ENCODE measurements at places on chromosomes 16 and 17. TPM values are rescaled to one million over a fixed set of nuclear protein-coding genes. Genes with fewer than 3 reads are reported as not detected.
A peak's percentile ranks its signal among the peaks of the same experiment; 100 is the strongest.

FBXW10 gene
- 0.60 TPM for total RNA-seq

EPN3 gene
- 0.35 TPM for total RNA-seq

MSLN gene
- 0.08 TPM for total RNA-seq

TBC1D28 gene
- total RNA-seq, result not detected

GPR179 gene
- 0.03 TPM for total RNA-seq

CCDC200 gene
- total RNA-seq, result not detected

HSF5 gene
- total RNA-seq, result 0.18 TPM

UBE2Z gene
- total RNA-seq, result 18.7 TPM

- DNase-seq, result peak; percentile 77
These were observed 18.8 kb downstream of the SIAH1 start for GRCh38 chr16:48366165-48367093.

GRCh38 chr17:77786740-77787505, 171.6 kb upstream of the TNRC6C start:
- no peak for DNase-seq

- DNase-seq, result no peak
These were observed 20.8 kb downstream of the ACTG1 start for GRCh38 chr17:81491761-81492160.

GRCh38 chr16:31569360-31569717, 41.6 kb downstream of the AHSP start:
- no peak for DNase-seq

- no peak for DNase-seq
These were observed 161.0 kb downstream of the FTO start for GRCh38 chr16:53864819-53865493.

- DNase-seq, result no peak
These were observed 10.8 kb downstream of the SLC22A31 start for GRCh38 chr16:89189358-89190025.

GRCh38 chr16:65306722-65307121, 184.9 kb upstream of the CDH11 start:
- DNase-seq, result no peak

DNA sequence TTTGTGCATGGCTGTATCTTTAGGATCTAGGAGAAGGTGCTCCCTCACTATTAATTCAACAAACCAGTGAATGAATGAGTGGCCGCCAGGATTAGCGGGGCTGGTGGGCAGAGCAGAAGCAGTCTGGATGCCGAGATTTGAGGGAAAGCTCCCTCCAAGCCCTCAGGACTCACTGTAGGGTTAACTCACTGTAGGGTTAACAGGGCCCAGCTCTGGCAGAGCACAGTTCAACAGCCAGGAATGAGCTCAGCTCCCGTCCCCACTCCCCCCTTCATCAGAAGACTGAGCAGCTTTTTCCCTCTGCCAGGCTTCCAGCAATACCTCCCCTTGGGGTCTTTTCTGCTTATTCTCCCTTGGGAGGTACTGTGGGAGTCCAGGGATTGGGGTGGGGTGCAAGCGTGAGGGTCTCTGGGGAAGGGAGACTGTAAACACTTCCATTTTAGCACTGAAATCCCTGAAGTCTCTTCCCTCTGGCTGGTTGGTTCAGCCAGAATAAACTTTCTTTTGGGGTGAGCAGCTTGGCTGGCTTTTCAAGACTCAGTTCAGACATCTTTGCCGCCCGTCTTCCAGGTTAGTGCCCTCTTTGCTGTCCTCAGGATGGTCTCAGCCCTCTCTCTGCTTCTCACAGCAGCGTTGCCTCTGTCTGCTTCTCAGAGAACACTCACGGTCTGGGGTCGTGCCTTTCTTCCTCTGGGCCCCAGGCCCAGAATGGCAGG, 53.7 kb upstream of the WSB1 start:
- DNase-seq, result no peak

- no peak for DNase-seq
These were observed 35.3 kb upstream of the RAI1 start for GRCh38 chr17:17645961-17646360.

GRCh38 chr17:3167574-3167973, 29.7 kb upstream of the OR1A2 start:
- DNase-seq, result no peak

DNA sequence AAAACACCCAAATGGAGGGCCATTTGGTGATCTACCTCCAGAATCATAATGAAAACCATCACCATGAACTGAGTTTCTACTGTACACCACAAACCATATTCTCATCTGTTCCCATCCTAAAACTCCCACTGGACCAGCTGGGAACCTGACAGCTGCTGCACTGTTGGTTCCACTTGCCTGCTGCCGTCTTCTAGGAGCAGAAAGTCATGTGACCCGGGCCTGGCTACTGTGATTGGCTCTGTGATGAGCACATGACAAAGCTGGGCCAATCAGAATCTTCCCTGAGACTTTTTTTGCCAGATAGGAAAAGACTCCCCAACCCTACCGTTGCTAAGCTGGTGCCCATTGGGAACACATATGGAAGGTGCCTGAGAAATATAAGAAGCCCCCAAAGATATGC, 264.2 kb downstream of the MRTFB start:
- no peak for DNase-seq

Measured in left lobe of liver (tissue), 2 donors.